ENCODE measurements at places on chromosomes 7 and 10.

DNA sequence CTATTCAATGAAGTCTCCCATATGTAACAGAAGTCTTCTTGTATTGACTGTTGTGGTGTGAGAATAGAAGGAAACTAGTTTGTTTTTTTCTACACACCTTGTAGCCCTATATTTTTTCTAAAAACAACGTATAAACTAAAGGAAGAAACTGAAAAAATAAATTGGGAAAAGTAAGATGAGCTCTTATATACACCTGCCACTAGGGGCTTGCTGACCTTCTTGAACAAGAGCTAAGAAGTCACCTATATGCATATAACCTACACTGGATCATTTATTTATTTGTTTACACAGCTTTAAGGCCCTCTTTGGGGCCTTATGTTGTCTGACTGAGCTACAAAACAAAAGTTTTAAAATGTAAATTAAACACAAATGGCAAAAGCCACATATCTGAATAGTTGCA is 383.0 kb downstream of the HPSE2 start:
- DNase-seq, result no peak

GRCh38 chr7:48089046-48090003 is at the start of gene UPP1:
UPP1 (plus strand) TSS chr7:48089265; CDS start chr7:48094784, 5,519 bp downstream.
- peak; percentile 31 for DNase-seq

DNA sequence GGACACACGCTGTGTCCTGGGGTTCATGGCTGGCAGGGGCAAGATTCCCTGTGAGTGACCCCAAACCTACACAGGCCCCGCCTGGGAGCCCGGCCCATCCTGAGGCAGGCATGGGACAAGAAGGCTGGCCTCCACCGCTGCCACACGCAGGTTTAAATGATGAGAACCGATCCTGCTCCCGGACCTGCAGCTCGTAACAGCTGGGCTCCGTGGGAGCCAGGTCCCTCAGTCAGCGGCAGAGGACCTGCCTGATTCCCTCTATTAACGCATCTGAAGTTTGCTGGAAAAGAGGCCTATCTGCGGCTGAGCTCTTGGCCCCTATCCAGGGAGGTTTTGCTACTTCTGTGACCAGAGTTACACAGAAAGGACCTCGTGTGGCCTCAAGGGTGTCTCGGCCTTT is 112.3 kb downstream of the VIPR2 start:
- DNase-seq, result no peak

DNA sequence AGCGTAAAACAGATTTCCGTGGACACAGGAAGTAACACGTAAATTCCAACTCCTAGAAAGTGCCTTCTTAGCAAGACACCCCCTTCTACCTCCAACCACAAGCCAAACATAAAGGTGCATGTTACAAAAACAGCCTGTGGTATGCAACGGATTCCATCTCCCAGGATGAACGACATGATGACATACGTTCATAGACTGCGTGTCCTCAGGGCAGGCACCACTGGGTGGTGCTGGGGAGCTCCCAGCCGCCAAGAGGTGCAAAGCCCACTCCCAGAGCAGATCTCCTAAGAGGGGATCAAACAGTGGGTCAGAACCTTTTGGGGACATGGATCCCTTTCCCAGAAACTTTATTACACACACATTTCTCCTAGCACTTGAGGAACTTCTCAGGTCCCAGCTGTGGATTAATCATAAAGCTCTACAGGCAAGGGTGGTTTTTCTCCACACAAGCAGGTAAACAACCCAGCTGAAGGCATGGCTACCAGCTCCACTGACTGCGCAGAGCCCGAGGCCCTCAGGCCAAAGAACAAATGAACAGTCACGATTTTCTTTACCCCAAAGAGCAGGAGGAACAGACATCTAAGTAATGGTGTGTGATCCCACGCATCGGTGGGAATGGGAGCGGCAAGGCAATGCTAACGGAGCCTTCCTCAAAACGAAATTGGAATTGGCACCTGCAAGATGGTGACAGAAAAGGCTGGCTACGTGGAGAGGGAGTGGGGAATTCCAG is 13.8 kb downstream of the PSAP start:
- no peak for DNase-seq

DNA sequence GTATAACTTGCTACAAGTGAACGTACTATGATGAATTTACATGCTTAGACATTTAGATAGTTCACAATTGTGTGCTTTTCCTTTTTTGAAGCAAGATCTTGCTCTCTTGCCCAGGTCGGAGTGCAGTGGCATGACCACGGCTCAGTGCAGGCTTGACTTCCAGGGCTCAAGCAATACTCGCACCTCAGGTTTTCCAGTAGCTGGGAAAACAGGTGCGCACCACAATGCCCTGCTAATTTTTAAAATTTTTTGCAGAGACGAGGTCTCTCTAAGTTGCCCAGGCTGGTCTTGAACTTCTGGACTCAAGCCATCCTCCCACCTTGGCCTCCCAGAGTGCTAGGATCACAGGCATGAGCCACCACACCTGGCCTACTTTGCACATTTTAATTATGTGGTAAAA is 1.8 kb downstream of the GPR15LG start:
- no peak for DNase-seq

DNA sequence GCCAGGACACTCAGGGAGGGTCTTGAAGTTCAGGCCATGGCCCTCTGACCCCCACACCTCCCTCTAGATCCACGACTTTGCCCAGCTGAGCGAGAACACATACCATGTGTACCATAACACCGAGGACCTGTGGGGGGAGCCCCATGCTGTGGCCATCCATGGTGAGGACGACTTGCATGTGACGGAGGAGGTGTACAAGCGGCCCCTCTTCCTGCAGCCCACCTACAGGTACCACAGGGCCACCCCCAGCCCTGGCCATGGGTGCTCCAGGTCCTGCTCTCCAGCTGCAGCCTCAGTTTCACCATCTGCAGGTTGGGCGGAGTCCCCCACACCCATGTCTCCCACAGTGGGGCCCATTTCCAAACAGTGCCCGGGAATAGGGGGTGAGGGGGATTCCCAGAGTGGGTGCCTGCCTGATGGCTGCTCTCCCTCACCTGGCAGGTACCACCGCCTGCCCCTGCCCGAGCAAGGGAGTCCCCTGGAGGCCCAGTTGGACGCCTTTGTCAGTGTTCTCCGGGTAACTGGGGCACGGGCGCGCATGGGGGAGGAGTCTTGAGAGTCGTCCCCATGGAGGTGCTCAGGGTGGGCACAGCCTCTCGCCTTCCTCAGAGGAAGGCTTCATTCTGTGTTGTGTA is 54.1 kb downstream of the PALD1 start:
- DNase-seq, result no peak

GRCh38 chr10:14838582-14839304 is 637 bp downstream of the HSPA14 start:
- DNase-seq, result no peak

DNA sequence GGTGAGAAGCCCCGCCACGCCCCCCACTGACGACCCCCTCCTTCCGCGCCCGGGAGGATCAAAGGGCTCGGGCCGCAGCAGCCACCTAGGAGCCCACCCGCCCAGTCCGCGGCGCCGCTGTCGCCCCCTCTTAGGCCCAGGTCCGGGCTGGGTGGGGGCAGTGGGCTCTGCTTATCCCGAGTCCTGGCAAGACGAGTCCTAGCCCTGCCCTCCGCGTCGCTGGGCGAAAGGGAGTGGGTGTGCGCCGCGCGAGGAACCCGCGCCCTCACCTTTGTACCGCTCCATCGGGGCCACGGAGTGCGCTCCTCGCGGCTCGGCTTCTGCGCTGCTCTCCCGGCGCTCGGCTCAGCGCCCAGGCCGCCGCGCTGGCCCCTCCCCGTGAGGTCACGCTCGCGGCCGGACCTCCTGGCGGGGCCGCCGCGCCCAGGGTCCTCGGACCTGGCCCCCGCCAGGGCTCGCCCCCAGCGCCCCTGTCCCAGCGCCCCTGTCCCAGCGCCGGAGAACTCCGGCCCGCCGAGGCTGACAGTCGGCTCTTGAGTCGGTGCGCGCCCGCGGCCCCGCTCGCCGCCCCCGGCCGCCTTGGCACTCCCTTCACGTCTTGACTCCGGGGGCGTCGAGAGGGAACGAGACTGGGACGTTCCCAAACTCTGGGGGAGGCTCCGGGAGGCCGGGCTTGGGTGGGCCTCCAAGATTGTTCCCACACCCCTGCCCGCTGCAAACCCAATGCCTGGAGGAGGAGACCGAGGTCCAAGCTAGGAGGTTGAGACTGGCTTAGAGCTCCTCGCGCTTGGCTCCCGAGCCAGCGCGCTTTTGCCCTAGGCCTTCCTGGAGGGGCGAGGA is at the start of gene AFAP1L2:
TSS of gene AFAP1L2 (minus strand) at position 332 of the 840 bp plus-strand sequence. CDS start at position 285, 47 bp downstream.
- DNase-seq, result no peak

DNA sequence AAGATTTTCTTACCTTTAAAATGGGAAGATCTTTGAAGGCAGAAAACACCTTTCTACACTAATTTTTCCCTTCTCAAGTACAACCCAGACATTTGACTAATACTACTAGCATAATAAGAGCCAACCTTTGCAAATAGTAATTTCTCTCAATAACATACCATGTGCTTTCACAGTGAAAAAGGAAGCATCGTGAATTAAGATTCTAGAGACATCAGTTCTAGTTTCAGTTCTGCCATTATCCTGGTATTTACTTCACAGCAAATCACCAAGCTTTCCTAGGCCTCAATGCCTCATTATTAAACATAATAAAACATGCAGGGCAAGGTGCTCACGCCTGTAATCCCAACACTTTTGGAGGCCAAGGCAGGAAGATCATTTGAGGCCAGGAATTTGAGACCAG is 24.9 kb downstream of the GSAP start:
- DNase-seq, result no peak

GRCh38 chr10:14916600-14916999 is 37.3 kb downstream of the DCLRE1C start:
- no peak for DNase-seq

- no peak for DNase-seq
These were observed 59.4 kb downstream of the CALCR start for GRCh38 chr7:93515144-93515543.

GRCh38 chr7:43653891-43654504 is 71.1 kb downstream of the STK17A start:
- no peak for DNase-seq

DNA sequence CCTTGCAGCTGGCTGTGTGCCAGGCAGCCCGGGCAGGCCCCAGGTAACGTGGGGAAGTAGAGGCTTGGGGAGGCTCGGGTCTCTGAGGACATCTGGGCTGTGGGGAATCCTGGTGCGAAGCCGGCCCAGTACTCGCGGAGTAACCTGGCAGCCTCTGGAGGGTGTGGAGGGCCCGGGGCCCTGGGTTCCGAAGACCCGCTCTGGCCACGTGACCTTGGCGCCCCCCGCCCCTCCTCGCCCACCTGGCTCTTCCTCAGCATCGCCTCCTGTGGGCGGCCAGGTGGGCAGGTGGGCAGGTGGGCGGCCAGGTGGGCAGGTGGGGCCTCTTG is 143.1 kb downstream of the WDR37 start:
- DNase-seq, result no peak

DNA sequence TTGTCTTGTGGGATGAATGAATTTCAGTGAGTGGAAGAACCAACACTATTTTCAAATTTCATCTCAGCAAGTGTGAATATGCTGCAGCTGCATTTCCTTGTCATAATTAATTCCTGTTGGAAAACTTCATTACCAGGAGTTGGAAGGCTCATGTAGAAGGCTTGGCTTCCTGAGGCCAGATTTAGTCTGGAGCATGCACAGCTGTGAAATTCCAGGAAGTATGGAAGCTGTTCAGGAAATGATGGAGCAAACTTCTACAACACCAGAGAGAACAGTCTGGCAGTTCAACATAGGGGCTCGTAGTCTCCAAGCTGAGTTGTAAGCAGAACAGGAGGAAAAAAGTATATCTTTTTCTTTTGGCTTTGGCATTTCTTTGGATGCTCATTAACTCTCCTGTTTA is 1439.9 kb upstream of the CELF2 start:
- no peak for DNase-seq

DNA sequence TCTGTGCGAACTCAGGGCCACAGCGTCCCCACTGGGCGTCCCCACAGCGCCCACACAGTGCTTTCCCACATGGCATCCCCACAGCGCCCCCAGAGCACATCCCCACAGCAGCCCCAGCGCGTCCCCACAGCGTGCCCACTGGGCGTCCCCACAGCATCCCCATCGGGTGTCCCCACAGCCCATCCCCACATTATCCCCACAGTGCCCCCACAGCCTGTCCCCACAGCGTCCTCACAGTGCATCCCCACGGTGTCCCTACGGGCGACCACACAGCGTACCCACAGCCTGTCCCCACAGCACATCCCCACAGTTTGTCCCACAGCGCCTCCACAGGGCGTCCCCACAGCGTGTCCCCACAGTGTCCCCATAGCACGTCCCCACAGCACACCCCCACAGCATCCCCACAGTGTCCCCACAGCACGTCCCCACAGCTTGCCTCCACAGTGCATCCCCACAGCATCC is 131.6 kb downstream of the ACTR3B start:
- DNase-seq, result no peak

DNA sequence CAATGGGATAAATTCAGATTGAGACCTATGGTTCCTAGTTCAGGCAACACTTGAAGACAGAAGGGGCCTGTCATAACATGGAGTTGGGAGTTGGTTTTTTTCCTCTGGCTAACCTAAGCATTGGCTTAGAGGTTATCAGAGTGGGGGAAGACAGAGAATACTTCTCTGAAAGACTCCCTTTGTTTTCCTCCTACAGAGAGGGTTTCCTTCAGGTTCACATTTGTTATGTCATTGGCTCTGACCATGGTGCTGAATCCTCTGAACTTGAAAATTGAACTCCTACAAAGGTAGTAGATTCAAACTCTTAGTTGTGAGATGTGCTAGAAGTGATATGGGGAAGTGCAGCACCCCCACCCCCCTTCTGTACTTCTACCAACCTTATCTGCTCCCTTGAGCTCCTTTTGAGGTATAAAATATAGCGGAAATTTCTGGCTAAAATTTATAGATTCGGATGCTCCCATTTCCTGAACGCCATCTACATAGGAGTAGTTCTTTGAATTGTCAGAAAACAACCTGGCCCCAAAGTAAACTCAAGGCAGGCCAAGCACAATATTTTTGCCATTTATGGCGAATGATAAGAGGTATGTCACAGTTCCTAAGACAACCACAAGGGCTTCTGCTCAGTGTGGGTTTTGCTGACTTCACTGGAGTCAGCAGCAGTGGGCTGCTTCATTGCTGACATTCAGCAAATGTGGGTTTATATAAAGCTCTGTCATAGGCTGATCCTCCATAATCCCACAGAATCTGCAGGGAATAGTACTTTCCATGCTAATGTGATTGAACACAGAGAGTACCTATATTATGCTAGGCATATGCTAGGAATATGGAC is 131.6 kb upstream of the KLF14 start:
- DNase-seq, result no peak

- DNase-seq, result no peak
These were observed 260.8 kb upstream of the GRB10 start for GRCh38 chr7:51043461-51043860.

DNA sequence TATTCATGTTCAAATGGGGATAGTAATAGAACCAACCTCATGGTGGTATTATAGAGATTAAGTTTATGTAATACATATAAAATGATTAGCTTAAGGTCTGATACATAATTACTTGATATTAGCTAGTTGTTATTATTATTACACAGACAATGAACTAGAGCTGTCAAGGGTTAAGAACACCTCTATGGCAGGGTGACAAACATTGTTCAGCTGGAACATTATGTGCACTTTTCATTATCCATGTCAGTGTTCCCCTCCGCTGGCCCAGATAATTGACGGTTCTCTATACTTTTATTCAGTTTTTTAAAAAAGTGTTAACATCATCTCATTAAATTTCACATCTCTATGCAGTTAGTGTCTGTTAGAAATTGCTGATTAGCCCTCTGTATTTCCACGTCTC is 142.1 kb downstream of the CDK14 start:
- no peak for DNase-seq

- DNase-seq, result no peak
These were observed 482.1 kb downstream of the DNAJB6 start for GRCh38 chr7:157818701-157819454.

Data from NCI-H1048 (cell line).